Breast epithelium (tissue), 4 donors: ENCODE measurements at places on chromosomes 7 and 10.

DNA sequence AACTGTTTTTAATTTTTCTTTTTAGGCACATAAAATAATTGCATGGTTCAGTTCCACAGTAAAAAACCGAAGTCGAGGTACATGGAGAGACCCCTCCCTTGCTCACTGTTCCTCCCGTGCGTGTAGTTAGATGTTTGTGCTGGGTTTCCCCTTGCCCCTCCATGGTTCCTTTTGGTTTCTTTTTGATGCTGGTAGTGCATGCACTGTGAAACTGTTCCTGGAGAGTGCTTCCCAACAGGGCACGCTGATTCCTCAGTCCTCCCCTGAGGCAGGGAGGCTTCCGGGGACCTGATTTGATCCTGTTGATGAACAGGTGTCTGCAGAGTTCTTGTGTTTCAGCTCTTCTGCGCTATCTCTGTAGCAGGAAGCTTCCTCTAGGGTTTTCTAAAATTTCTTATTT is 69.5 kb downstream of the ADCY1 start:
- no peak for DNase-seq

DNA sequence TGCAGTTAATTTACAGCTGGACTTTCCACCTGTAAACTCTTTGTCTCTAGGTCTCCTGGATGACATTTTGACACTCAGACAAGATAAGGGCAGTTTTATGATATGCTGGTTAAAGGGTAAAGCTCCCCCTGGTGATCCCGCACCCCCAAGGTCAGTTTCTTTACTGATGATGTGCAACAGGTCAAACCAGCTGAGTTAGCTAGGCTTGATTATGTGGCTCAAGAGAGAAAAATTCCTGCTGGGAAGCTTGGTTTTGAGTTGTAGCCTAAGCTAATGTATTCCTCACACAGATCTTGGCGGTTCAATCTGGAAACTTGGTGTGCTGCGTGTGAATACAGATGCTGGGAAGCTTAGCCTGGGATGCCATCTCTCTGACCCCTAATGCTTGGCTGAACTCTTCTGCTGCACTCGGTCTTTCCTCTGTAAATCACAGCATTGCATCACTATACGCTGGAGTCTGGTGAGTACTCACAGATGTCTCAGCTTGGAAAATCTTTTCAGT is 11.4 kb upstream of the AKR1D1 start:
- no peak for DNase-seq

DNA sequence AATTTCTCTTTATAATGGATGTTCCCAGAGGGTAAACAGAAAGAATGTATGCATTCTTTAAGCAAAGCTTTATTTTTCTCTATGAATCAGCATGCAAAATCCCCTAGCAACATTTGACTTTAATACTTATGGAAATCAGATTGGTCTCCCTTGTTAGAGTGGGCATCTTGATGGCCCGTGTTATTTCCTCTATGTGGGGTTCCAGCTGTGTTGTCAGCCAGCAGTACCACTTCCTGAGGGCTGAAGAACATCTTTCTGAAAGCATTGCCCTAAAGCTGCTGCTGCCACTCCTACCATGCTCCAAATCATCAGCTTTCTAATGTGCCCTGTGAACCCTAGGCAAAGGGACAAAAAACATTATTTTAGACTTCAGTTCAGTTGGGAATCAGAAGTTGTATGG is 70.4 kb upstream of the HECTD2 start:
- no peak for DNase-seq

- DNase-seq: no peak
Measured at GRCh38 chr7:133529861-133530260, 277.0 kb downstream of the EXOC4 start.

- no peak for DNase-seq
Measured at GRCh38 chr10:82150123-82150900, 275.3 kb downstream of the NRG3 start.

DNA sequence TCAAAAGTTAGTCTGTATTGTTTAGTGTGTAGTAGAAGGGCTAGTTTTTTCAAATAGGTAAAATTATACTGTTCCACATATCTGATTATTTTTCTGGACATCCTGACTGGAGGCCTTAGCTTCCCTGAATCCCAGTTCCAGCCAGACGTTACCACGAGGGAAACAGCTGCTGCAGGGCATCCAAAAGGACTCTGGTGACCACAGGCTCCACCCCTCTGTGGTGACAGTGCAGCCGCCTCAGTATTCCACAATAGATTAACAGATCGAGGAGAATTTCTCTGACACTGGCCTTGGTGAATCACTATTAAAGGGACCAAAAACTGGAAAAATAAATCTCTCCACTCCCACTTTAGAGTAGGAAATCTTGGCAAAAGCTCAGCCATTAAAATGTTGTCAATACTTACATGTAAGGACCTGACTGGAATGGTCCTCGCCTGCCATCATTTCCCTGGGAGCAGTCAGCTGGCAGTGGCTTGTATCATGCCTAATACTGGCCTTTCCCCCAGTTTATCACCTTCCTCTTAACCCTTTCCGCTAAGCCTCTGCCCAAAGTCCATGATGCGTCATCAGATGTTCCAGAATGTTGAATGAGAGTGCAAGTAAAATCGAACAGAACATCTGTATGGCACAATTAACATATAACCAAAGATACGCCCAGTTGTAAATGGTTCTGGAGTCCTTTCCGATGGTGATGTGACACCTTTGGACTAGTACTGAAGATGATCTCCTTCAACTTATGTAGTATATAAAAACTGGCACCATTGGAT is 31.6 kb downstream of the ENO4 start:
- no peak for DNase-seq

- DNase-seq: no peak
Measured at GRCh38 chr7:156950381-156950858, 908 bp downstream of the NOM1 start.

DNA sequence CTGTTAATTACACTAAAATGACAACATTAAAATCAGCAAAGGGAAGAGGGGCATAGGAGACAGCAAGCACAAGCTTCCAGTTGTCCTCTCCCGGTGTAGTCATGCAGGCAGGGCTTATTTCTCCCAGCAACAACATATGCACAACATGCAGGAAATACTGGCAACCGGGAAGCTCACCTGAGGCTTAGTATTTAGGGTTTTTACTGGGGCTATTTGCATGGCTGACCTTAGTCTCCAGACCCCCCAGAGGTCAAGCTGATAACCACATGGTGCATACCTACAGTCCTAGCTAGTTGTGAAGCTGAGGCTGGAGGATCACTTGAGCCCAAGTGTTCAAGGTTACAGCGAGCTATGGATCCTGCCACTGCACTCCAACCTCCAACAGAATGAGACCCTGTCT is 12.8 kb upstream of the JMJD1C start:
- DNase-seq: no peak

DNA sequence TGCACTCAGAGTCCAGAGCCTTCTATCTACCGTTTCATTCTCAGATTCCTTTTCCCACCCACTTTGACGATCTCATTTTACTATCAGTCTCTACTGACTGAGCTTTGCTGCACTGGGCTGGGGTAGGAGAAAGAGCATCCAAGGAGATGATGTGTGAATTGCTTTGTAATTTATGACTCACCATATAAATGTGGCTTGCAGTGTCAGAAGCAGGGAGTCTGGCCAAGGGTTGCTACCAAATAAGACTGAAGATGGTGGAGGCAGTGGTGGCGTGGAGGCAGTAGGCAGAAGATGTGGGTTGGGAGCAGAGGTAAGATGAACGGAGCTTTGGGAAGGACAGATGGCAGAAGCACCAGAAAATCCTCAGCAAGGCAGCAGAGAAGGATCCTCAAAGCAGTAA is 73.3 kb upstream of the AGK start:
- DNase-seq: no peak

DNA sequence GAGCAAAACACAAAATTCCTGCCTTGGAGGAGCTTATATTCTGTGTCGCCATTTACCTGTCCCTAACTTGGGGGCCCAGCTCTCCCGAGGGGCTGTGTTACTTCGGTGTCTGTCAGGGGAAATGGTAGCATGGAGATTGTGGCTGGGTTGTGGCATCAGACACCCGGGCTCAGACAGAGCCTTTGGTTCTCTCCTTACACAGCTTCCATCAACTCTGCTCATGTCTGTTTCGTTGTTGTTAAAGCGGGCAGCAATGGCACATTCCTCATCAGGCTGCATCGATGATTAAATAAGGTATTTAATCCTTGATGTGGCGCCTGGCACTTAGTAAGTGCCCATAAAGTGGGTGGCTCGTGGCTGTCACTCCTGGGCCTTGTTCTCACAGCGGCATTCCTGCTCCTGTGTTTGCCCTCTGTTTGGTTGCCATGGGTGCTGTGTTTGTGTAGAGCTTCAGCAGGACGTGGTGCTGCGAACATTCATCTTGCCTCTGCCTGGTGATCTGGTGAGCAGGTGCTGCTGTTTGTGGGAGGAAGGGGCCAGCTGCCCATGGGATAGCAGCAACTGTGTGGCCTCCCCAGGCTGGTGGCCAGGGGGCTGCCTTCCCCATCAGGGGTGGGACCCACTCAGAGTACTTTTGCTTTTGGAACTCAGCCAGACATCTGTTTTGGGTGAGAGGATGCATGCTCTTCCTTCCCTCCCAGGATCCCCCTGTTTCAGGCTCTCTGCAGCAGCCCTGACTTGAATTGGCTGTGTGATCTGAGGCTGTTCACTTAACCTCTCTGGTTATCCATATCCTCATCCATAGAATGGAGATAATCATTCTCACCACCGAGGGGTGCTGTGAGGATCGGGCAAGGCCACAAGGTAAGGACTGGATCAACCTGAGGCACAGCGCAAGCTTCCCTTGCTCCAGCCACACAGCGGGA is 207.2 kb upstream of the SVIL start:
- peak; percentile 60 for DNase-seq

DNA sequence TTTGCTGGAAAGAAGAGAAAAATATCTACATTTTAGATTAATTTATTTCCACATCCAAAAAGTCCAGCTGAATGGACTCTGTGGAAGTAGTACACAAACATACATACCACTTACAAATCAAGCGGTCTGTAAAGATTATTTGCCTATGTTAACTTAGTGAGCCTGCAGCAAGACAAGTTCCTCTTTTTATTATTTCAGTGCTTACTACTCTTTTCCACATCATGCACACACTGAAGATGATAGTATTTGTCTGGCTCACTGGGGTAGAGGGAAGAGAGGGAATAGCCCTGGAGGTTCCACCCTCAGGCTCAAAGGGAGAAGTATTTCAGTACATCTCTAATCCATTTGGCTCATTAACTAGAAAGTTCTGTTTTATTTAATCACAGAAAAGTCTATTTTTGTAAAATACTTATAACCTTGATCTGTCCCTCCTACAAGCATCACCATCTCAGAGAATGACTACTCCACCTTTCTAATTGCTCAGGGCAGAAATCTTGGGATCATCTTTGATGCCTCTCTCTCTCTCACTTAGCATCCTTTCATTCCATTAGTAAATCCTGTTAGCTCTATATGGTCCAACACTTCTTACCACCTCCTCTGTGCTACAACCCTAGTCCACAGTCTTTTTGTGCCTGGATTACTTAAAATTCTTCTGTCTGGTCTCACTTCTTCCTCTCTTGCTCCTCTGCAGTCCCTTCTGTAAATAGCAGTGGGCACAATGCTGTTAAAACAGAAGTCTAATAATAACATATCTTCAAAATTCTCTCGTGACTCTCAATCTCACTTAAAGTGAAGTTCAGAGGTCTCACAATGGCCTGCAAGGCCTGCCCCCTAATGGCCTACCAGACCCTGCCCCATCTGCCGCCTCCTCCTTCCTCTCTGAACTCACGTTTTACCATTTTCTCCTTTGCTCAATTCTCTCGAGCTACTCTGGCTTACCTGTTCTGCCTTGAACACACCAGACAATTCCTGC is 64.3 kb upstream of the CCDC6 start:
- no peak for DNase-seq

DNA sequence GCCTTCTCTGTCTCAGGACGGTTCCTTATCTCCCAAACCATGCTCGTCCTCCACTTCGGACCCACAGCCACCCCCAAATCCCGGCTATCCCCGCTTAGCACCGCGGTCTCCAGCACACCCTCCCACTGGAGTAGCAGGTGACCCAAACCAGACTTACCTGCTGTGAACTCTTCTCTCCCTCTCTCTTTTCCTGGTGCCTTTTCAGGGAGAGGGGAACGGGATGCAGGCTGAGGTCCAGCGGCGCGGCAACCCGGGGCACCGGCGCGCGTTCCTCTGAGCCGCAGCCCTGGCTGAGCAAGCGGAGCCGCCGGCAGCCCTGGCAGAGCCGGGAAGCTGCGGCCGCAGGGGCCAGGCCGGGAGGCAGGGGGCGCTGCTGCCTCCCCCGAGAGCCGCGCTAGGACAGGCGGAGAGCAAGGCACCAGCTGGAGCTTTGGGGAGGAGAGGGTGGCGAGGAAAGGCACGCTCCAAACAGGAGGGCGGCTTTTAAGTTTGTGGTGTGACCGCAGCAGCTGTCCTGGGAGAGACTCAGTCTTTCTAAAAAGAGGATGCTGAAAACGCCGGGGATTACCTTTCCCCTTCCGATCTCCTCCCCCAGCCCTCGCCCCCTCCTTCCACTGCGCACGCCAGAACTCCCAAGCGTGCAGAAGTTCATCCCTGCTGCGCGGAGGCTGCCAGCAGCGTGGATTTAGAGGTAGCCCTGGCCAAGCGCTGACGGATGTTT is at the start of gene SEMA3D:
Gene SEMA3D (minus strand): TSS at position 536 of the 721 bp plus-strand sequence. CDS start 65,165 bp downstream, outside the sequence.
- DNase-seq: peak; percentile 59

DNA sequence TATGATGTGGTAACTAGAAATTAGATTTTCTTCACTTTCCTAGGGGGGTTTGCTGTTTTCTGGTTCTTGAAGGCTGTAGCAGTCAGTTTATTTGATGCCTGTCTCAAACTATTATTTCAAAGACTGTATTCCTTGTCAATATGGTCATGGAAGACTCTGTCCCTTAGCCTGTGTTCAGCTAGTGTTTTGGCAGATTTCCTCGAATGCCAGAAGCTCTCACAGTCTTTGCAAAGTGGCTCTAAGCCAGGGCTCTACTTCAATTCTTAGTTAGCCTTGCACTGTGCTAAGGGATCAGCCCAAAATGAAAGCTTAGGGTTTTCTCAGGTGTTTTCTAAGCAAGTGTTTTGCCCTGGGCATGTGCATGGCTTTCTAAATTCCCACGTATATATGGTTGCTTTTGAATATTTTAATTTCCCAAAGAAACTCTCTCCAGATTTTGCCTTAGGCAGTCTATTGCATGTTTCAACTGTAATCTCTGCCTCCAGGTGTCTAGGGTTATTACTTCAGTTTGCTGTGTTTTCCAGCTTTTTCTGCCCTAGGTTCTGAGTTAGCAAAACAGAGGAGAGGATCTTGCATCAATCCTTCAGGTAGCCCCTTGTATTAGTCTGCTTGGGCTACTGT is 7.2 kb upstream of the C1GALT1 start:
- no peak for DNase-seq

DNA sequence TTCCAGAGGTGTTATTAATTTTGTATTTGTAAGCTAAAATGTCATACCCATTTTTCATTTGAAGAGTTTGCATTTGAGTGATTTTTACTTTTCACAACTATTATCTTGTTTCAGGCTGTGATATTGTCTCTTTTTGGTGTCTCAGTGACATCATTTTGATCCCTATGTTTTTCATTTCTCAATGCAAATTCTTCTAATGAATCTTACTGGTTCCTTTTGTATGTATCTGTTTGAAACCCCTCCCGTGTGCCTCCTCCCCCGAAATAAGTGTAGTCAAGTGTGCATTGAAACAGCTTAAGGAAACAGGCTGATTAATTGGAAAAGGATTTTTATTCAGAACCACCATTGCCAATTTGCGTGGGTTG is 77.8 kb downstream of the SHH start:
- DNase-seq: no peak
